ENCODE measurements at places on chromosomes 5 and 9.

DNA sequence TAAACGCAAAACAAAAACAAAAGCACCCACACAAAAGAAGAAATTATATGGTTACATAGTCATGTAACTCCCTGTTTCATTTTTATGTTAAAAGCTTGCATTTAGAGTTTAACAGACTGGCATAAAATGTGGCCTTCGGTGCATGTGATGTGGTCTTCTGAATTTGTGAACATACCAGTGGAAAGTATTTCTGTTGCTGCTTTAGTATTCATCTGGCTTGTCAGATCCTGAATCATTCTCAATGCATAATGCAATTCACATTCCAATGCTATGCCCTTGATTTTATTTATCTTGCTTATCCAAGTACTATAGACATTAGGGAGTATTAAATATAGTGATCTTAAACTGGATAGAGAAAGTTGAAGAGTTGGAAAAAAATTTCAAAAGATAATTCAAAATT lies 740.2 kb upstream of the ZNF608 start:
- DNase-seq: no peak

GRCh38 chr5:74042959-74043358 lies 417.0 kb downstream of the ARHGEF28 start:
- DNase-seq: no peak

DNA sequence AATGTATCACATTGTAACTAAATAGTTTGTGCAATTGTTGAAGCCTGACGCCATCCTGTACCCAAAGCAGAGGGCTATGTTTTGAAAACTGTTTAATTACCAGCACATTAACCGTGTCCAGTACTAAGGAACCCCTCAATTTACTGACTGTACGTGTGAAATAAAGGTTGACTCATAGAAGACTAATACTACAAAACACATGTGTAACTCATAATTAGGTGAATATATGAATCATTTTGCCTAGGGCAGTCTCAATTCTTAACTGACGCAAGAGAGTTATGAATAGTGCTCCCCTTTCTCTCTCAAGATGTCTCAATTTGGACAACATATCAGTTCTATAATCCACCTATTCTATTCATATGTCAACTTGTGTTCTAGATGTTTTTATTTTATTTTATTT lies 558.4 kb downstream of the PRDM9 start:
- DNase-seq: no peak

DNA sequence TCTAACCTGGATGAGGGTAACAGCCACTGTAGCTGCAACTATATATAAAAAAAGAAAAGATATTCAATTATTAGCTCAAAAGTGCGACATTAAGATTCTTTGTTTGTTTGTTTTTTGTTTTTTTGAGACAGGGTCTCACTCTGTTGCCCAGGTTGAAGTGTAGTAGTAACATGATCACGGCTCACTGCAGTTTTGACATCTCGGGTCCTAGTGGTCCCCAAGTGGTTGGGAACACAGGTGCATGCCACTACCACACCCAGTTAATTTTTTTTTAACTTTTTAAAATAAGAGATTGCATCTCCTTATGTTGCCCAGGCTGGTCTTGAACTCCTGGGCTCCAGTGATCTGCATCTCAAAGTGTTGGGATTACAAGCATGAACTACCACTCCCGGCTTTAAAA lies 61.8 kb downstream of the MEF2C start:
- DNase-seq: no peak
